Left ventricle myocardium superior (tissue), 1 donor: ENCODE measurements at places on chromosomes 13 and 19.
A peak's percentile ranks its signal among the peaks of the same experiment; 100 is the strongest.

- DNase-seq = no peak
These were observed 6.1 kb downstream of the SLC35E1 start for GRCh38 chr19:16566161-16566560.

DNA sequence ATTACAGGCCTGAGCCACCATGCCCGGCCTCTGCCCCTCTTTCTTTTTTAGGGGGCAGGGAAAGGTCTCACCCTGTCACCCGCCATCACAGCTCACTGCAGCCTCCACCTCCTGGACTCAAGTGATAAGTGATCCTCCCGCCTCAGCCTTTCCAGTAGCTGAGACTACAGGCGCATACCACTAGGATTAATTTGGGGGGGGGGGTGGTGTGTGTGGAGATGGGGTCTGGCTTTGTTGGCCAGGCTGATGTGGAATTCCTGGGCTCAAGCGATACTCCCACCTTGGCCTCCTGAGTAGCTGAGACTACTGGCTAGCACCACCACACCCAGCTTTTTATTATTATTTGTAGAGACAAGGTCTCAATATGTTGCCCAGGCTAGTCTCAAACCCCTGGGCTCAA is 4.2 kb downstream of the APOE start:
- DNase-seq = no peak

DNA sequence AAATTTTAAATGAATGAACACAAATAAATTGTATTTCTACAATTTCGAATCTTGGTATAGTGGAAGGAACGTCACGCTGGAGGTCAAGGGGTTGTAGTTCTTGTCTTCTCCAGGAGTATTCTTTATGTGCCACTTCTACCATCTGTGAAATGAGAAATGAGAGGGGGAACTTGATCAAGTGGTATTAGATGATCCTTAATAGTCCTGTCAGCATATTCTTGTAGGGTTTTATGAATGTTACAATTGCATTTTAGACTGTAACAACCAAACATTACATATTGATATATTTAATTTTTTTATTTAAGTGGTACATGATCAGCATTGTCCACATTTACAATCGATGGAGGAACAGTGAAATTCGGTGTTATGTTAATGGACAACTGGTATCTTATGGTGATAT is 113.6 kb downstream of the NBEA start:
- DNase-seq = no peak

- no peak for DNase-seq
These were observed 298.4 kb downstream of the FGF14 start for GRCh38 chr13:102103469-102103868.

DNA sequence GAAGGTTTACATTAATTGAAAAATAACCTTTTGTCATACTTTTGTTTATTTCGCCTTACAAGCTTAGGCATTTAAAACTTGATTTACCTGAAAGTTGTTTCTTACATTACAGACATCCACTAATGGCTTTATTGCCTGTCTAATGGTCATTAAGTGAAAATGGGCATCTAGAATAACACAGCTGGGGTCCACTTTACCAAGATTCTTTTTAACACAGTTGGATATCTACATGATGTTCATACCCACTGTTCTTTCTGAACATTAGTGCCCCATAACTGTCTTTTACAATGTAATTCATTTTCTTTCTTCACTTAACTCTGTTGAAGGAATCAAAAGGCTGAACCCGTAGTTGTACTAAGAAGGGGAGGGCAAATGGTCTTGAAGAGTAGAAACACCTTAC is 19.8 kb upstream of the KLHL1 start:
- DNase-seq = no peak

DNA sequence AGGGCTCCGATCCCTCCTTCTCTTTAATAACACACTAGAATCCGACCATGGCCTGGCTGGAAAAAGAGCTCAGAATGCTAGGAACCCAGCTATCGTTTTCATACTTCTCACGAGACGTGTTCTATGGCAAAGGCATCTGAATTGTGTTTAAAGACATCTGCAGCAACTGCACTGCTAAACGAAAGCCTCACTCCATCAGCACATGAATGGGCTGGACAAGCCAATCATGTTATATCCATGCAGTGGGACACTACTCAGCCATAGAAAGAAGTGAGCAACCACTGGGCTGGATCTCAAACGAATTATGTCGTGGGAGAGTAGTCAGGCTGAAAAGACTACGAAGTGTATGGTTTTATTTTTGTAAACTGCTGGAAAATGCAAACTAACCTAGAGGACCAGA is 136.1 kb downstream of the COL4A1 start:
- DNase-seq = no peak

GRCh38 chr13:97574926-97575325 is 141.0 kb downstream of the RAP2A start:
- DNase-seq = peak; percentile 40

DNA sequence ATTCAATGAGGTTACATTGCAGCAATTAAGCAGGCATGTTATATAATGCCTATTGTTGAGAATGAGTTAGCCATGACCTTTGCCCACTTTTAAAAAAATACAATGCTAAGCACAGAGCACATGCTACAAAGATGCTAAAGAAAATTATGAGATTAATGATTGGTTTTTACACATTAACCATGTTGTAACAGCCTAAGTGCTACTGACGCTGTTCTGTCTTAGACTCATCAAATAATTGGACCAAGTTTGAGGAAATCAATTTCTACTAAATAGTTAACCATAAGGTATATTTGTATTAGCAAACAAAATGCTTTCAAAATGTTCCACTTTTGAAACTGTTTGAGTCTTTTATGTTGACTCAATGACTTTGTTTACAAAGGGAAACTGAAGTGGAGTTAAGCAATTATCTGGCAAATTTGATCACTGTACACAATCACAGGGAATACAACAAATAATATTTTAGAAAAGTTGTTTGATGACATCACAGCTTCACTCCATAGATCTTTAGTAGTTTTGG is 14.3 kb downstream of the MIR17HG start:
- DNase-seq = no peak

- DNase-seq = peak; percentile 52
These were observed 7.7 kb downstream of the NDUFB7 start for GRCh38 chr19:14563989-14564651.
